Fibroblast of pulmonary artery (primary cell): ENCODE measurements at places on chromosomes 4 and X.
A peak's percentile ranks its signal among the peaks of the same experiment; 100 is the strongest.

GRCh38 chr4:6824772-6825402, 42.4 kb downstream of the KIAA0232 start:
- DNase-seq: no peak

GRCh38 chrX:71438750-71439149, 72.6 kb downstream of the TAF1 start:
- DNase-seq: peak; percentile 2

- no peak for DNase-seq
Measured at GRCh38 chrX:111265486-111265885, 4.8 kb downstream of the CAPN6 start.

DNA sequence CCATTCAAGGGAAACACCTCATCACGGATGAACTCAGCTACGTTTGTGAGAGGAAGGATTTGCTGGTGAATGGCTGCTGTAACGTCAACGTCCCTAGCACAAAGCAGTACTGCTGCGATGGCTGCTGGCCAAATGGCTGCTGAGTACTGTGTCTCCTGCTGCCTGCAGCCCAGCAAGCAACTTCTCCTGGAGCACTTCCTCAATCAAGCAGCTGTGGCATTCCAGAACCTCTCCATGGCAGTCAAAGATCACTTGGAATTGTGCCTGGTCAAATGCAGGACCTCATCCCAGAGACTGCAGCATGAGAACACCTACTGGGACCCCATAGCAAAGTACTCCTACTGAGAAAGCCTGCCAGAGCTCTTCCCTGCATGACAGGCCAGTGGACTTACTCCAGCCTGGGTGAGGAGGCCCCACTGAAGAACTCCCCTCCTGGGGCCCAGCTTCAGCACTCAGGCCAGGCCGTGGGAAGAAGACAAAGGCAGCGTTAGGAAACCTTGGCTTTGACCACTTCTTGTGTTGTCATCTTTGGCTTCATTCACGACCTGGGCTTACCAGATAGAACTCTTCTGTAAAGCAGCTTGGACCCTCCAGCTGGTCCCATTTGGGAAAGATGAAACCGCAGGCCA, 244.3 kb downstream of the RBMX2 start:
- DNase-seq: peak; percentile 22

DNA sequence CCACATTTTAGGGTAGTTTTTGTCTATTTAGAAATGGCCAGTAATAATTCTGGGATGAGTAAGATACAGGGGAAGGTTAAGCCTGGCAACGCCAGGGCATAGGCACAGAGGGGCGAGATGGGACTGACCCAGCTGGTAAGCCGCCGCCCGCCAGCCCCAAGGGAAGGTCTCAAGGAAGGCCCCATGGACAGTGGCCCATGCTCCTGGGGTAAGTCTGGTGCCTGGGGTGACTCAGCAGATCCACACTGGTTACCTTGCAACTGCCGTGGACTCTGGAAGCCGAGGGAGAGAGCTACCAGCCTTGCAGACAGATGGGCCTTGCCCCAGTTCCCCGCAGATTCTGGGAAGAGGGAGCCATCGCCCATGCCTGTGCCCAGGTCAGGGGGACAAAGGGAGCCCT, 179.4 kb downstream of the AFAP1 start:
- DNase-seq: no peak

- no peak for DNase-seq
Measured at GRCh38 chr4:25704516-25704915, 48.9 kb downstream of the SLC34A2 start.

DNA sequence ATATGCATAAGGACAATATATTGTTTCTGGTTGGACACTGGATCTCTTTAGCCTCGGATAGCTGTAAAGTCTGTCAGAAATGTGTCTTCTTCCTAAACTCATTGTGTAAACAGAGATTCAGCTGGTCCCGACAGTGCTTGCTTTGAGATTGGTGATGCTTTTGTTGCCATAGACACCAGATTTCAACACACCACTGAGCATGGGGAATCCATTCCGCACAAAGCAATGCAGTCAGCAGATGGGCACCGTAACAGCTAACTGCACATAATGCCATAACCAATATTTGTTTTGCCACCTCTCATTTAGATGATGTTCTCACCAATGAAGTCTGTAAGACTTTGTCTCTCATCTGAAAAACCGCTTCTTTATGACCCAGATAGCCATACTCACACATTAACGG, 33.3 kb upstream of the FAM47C start:
- no peak for DNase-seq

GRCh38 chrX:149837639-149838038, 43.3 kb upstream of the MAGEA8 start:
- DNase-seq: no peak

GRCh38 chrX:112645774-112646173, 34.0 kb downstream of the LHFPL1 start:
- DNase-seq: no peak

GRCh38 chr4:65661471-65661870, 8.8 kb downstream of the EPHA5 start:
- no peak for DNase-seq

- DNase-seq: no peak
Measured at GRCh38 chr4:48509543-48509942, 19.5 kb downstream of the ZAR1 start.

- DNase-seq: no peak
Measured at GRCh38 chr4:35038845-35039244, 1205.5 kb downstream of the ARAP2 start.

GRCh38 chrX:1165535-1166196, 46.8 kb downstream of the CRLF2 start:
- DNase-seq: peak; percentile 12

DNA sequence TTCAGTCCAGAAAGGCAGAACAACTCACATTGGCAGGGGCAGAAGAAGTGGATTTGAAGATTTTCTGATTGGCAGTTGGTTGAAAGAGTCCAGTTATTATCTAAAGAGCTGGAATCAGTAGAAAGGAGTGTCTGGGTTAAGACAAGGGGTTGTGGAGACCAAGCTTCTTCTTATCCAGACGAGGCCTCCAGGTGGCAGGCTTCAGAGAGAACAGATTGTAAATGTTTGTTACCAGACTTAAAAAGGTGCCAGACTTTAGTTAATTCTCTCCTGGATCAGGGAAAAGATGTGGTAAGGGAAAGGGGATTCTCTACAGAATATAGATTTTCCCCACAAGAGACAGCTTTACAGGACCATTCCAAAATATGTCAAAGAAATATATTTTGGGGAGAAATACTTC, 36.7 kb upstream of the TLR3 start:
- DNase-seq: no peak

DNA sequence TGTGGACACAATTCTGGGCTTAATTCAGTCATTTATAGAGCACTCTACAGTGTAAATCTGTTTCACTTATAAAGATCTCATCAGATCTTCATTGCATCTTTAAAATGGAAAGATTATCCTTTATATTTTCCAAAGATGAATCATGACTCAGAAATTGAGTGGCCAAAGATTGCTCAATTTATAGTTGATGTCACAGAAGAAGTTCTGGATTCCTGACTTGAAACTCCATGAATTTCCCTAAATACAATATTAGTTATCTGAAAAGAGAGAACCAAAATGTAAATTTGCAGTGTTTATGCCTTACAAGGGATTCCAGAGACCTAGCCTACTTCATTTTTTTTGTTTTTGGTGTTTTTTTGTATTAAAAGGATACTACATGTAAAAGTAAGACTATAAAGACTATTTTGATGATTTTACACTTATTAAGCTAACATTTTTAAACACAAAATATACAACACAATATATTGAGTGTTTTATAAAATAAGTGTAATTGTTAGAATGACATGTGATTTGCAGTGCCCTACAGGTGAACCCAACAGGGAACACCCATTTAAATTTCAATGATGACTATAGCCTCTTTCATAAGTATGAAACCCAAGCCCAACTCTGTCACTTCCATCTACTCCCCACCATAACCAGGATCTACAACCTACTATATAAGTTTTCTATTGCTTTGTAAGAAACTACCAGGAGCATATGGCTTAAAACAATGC, 183.5 kb downstream of the PCDH7 start:
- DNase-seq: peak; percentile 56

DNA sequence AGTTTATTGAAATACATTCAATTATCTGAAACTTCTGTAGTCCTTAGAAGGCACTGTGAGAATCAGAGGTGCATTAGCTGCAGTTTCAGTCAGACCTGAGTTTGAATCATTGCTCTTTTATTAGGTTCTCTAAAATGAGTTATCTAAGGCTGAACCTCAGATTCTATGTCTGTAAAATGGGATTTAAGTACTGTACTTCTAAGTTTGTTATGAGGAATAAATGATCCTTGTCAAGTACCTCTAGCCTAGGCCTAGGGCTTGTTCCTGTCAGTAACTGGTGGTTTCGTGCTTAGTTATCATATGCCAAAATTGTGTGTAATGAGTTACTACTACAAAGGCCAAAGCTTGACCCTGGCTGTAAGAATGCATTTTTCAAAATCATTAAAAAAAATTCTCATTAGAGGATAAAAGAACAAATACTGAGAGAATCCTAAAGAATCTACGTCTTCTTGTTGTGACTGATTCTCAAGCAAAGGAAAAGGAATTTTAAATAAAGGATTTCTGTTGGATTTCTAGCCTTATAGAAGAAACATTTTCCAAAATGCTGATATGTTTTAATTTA, 65.8 kb downstream of the SLIT2 start:
- no peak for DNase-seq

DNA sequence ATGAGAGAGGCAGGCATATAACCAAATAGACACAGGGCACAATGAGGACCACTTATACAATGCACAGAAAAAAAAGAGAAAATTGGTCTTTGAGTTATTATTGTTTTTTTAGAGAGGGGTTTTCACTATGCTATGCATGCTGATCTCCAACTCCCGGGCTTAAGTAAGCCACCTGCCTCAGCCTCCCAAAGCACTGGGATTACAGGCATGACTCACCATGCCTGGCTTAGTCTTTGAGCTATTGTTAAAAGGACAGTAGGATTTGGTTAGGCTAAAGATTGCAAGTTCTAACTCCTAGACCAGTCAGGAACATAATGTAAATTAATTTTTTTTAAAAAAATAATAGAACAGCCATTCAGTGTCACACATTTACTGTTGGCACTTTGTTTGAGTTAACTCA, 340.1 kb downstream of the GPAT3 start:
- DNase-seq: no peak

DNA sequence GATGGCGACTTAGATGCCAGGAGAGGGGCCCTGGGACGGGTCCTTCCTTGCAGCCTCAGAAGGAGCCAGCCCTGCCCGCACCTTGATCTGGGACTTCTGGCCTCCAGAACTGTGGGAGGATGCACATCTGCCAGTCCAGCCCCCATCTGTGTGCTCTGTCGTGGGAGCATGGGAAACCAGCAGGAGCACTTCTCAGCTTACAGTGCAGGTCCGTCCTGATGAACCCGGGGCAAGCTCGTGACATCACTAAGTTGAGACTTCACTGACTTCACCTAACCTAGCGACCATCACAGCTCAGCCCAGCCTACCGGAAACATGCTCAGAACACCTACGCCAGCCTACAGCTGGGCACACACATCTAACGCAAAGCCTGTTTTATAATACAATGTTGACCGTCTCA, 38.1 kb downstream of the ABLIM2 start:
- no peak for DNase-seq

DNA sequence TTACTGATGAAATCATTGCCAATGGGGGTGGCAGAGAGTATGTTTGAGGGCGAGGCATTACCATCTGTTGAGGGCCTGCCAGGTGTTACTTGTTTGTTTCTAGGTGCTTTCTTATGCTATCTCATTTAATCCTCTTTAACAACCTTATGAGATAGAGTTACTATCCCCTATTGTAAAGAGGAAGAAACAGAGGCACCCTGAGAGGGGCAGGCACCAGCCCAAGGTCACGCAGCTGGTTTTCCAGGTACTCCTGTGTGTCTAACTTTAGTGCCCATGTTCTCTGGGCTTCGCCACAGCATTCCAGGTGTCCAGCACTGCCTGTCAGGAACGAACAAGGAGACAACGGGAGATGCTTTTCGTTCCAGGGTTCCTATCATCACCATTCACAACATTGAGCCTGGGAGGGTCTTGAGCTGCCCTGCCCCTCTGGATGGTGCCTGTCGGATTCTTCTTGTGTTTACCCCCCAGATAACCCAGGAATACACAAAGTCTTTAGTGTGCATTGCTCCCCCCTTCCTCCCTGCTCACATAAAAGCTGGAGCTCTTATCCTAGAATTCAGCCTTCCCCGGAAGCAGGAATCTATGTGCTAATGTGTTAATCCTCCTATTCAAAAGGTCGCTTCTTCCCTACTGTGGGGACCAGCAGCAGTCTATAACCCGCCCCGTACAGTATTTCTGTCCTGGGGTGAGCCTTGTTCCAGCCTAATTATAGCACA, 24.9 kb upstream of the GPC4 start:
- DNase-seq: no peak

GRCh38 chr4:946103-946450, 13.8 kb downstream of the TMEM175 start:
- no peak for DNase-seq

GRCh38 chrX:4831574-4831973, 1118.1 kb upstream of the PRKX start:
- no peak for DNase-seq

GRCh38 chr4:129355516-129355915, 259.6 kb downstream of the C4orf33 start:
- peak; percentile 20 for DNase-seq

DNA sequence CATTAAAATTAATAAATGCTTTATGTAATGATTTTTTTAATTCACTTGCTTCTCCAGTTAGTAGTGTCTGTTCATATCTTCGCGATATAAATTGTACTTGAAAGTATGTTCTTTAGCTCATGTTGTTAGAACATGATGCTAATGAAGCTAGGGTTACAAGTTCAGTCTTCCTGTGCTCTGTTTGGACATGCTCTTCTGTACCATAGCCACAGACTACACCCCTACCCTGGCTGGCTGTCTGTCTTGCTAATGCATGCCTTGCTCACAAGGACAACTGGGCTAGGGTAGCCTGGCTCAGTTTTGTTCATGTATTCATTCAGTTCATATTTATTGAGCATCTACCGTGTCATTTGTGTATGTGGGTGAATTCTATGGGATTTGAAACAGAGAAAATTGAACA, 50.8 kb upstream of the MTMR1 start:
- DNase-seq: no peak

DNA sequence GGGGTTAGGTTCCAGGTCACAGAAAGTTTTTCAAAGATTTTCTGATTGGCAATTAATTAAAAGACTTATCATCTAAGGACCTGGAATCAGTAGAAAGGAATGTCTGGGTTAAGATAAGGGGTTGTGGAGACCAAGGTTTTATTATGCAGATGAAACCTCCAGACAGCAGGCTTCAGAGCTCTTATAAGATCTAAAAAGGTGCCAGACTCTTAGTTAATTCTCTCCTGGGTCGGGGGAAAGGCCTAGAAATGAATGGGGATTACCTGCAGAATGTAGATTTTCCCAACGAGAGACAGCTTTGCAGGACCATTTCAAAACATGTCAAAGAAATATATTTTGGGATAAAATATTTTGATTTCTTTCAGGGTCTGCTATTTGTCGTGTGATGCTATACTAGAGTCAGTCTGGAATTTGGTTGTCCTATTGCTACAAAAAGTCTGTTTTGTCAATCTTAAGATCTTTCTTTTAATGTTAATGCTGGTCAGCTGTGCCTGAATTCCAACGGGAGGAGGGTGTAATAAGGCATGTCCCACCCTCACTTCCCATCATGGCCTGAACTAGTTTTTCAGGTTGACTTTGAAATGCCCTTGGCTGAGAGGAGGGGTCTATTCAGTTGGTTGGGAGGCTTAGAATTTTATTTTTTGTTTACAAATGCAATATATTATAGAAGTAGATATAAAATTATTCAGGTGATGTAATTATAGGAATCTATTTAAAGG, 15.8 kb downstream of the EGF start:
- DNase-seq: no peak
